ENCODE measurements at places on chromosomes 3 and 15.

GRCh38 chr3:18681818-18682345 is 256.7 kb upstream of the SATB1 start:
- no peak for DNase-seq

DNA sequence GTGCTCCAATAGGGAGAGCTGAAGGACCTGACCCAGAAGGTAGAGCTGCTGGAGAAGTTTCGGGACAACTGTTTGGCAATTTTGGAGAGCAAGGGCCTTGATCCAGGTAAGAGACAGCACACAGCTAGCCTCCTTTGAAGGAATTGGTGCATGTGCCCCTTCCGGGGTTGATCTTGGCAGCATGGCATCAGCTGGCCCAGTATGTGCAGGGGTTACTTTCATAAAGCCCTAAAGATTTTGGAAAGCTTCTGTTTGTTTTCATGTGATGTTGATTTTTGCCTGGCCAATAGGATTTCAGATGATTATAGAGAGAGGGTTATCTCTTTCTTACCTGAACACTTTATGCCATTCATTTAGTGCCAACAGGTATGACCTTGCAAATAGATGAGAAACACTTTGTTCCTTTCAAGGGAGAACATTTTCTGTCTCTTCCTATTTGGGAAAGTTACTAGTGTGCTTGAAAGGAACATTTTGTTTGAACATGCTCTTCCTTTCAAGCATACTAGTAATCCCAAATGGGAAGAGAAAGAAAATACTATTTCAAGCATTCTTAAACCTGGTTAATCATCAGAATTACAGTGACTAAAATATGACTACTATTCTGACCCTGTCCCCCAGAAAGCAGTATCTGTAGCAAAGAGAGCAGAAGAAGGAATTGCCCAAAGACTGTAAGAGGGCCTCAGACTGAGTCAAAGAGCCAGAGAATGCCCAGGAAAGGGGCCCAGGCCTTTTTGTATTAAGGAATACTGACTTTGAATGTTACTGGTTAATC is 7.5 kb downstream of the KNSTRN start:
- no peak for DNase-seq

- no peak for DNase-seq
Measured at GRCh38 chr15:90336705-90337141, 15.4 kb upstream of the ZNF774 start.

DNA sequence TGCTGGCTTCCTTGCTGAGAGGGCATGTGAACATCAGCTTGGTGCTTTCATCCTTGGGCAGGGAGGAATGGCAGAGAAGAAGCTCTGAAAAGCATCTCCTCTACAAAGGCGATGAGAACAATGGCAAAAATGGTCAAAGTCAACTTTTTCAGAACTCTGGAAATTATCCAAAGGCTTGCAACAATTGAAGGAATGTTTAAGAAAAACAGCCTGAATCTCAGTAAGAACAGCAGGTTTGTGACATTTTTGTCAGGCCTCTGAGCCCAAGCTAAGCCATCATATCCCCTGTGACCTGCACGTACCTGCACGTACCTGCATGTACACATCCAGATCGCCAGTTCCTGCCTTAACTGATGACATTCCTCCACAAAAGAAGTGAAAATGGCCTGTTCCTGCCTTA is 51.8 kb downstream of the ONECUT1 start:
- DNase-seq: no peak

GRCh38 chr3:13822871-13823585 is 56.8 kb downstream of the WNT7A start:
- no peak for DNase-seq

- no peak for DNase-seq
Measured at GRCh38 chr15:31483053-31483985, 156.7 kb downstream of the KLF13 start.

GRCh38 chr3:134630506-134630905 is 20.3 kb downstream of the KY start:
- no peak for DNase-seq

- DNase-seq: no peak
Measured at GRCh38 chr3:25872200-25872877, 82.4 kb downstream of the OXSM start.

DNA sequence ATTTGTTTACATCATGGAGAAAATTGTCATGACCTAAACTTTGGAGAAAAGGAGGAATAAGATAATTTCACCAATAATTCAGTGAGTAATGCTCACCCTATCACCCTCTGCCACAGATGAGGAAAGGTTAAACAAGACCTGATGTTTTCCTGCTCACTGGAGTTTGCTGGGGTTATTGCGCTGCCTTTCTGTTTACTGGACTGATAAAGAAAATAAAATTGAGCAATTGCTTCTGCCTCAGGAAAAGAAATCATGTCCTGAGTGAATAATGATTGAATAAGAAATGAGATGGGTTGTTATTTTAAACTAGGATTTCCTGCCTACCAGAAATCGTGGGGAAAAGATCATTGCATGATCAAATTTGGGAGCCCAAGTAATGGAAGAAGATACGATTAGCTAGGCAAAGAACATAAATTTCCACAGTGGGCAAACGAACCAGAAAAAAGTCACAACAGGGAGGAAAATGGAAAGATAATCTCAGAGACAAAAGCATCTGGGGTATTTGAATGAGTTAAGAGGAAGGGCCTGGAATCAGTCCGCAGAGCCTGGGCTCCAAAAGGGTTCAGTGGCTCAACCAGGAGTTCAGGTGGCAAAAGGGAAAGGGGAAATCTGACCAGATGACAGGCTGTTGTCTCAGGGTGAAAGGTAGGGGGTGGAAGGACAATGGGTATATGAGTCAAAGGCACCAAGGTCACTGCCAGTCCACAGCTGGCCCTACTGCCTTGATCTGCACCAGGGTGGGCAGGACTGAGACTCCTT is 146.8 kb downstream of the FAM43A start:
- no peak for DNase-seq

- DNase-seq: no peak
Measured at GRCh38 chr15:61141497-61142125, 87.5 kb downstream of the RORA start.

DNA sequence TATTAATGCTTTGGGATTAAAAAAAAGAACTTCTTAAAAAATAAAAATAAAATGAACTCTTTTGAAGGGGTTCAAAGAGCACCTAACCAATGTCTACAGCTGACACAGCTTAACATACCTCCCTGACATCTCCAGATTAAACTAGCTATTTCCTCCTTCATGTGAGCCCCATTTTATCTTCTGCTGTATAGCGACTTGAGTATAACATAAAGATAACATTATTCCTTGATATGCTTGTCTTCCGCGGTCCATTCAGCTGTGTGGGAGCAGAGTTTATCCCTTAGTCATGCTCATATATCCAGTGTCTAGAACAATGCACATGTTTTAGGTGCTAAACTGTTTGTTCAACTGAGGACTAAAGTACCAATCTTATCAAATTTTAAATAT is 7.8 kb upstream of the CHRM5 start:
- no peak for DNase-seq

- no peak for DNase-seq
Measured at GRCh38 chr3:43161684-43162229, 55.9 kb upstream of the POMGNT2 start.

- no peak for DNase-seq
Measured at GRCh38 chr15:98326804-98327203, 321.5 kb upstream of the IGF1R start.

All from right renal cortex interstitium (tissue), 3 donors.